Activated naive CD4-positive, alpha-beta T cell (primary cell): ENCODE measurements at places on chromosomes 7 and 10.

GRCh38 chr7:52920977-52921376, 114.5 kb upstream of the POM121L12 start:
- no peak for DNase-seq

- no peak for DNase-seq
Observed at GRCh38 chr10:116690356-116691322, 51.7 kb downstream of the HSPA12A start.

DNA sequence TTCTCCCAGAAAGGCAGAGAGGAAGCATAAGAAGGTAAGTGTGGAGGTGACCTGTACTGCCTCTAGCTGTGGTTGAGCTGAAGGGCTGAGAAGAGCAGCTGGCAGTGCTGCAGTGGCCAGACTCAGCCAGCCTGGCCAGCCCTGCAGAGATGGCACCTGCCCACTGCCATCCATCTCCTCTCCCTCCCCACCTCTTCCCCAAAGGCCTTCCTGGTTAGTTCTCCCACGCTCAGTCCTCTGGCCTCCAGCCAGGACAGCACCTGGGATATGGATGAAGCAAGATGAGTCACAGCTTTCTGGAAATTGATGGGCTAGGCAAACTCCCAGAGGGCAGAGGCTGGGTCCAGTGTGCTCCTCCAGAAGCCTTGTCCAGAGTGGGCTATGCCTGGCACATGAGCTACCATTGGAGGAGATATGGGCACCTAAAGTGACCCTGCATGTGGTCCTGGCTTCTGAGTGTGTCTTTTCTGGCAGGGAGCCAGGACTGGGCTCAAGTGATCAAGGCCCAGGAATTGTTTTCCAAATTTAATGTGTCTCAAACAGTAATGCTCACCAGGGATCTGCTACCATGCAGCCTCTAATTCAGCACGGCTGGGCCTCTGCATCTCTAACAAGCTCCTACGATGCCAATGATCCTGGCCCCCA, 81.0 kb upstream of the CACUL1 start:
- no peak for DNase-seq

DNA sequence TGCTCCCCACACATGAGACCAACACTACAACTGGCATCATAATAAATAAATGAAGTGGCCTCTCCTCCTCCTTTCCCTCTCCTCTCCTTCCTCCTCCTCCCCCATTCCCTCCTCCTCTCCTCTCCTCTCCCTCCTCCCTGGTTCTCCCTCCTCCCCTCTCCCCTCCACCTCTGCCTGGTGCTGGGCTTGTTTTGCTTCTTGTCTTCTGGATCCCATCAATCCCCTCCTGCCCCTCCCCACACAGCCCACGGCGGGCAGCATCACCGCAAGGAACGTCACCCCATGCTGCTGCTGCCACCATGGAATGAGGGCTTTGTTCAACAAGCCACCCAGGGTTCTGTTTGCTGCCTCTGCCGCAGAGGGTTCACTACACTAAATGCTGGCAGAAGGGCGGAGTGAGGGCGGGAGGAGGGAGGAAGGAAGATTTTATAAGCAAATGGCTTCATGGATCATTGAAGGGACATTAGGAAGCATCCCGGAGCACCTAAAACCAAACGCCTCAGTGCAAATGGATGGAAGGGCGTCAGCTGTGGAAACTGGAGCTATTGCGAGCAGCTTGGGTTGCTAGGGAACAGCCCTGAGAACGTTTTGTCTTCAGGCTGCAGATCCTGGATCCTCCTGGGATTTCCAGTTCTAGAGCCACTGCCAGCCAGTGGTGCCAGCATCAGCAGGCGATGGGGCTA, 379.7 kb upstream of the ZMIZ1 start:
- DNase-seq: no peak

DNA sequence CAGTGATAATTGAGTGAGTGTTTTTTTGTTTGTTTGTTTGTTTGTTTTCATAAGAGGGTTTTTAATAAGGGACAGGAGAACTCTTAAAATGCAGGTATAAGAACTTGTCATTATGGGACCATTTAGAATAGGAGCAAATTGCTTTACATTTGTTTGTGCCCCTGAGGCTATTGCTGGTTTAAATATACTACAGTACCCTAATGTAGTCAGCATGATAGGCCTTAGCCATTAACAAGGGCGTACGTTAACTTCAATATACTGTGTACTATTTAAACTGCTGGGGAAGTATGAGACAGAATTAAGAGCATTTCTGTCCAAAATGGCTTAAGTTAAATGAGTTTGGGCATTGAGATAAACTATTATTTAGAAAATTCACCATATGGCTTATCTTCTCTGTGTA, 26.2 kb downstream of the PRKAR2B start:
- DNase-seq: no peak

GRCh38 chr7:46224363-46224762, 303.3 kb upstream of the IGFBP3 start:
- DNase-seq: no peak

DNA sequence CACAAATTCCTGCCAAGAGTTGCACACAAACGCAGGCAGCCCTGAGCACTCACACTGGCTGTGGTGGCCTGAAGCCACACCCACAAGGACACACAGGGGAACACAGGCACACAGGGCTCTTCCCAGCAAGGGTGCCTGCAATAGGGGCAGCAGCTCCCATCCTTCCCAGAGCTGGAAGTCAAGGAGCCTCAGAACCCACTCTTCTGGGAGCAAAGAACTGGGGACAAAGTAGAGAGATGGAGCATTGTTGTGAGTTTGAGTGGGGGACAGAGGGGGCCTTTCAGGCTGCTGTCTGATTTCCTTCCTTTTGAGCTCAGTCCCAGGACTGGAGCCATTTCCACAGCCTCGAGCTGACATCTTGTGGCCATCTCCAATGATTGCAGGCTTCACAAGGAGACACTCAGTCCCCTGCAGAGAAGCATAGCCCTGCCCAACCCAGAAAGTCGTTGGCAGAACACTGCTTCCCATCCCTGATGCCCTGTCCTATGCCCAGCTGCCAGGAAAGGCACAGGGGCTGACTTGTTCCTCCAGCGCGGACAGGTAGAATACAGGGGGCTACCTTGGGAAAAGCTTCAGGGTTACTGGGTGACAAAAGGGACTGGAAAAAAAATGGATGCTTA, 34.4 kb upstream of the SLF2 start:
- DNase-seq: no peak

DNA sequence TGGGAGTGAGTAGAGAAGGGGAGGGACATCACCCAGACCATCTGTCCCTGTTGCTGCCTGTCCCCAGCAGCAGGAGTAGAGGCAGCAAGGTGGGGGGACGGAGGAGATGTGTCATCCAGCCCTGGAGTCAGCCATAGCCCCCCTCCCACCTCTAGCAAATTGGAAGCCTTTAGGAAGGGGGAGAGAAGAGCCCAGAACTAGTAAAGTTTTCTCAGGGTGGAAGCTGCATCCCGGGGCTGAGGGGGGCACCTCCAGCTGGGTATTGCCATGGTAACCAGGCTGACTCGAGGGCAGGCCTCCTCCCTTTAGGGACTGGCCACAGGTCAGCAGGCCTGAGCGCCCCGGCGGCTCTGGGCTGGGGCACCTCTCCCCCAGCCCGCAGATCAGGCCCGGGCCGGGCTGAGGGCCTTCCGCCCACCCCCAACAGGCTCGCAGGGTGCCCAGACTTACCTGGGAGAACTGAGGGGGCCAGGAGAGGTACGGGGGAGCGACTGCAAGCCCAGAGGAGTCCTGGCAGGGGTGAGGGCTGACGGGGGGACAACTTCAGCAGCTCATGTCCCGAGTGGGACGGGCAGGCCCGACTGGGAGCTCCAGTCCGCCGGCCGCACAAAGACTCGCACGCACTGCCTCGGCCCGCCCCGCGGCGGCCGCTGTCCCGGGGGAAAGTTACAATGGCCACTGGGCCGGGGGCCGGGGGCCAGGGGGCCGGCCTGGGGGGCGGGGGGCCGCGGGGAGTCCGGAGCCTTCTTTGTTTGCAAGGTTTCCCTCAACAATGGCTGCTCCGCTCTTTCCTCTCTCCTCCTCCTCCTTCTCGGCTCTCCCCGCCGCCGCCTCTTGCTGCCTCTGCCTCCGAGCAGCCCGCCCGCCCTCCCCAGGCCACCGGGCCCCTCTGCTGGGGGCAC, 6.0 kb downstream of the LDB1 start:
- no peak for DNase-seq

DNA sequence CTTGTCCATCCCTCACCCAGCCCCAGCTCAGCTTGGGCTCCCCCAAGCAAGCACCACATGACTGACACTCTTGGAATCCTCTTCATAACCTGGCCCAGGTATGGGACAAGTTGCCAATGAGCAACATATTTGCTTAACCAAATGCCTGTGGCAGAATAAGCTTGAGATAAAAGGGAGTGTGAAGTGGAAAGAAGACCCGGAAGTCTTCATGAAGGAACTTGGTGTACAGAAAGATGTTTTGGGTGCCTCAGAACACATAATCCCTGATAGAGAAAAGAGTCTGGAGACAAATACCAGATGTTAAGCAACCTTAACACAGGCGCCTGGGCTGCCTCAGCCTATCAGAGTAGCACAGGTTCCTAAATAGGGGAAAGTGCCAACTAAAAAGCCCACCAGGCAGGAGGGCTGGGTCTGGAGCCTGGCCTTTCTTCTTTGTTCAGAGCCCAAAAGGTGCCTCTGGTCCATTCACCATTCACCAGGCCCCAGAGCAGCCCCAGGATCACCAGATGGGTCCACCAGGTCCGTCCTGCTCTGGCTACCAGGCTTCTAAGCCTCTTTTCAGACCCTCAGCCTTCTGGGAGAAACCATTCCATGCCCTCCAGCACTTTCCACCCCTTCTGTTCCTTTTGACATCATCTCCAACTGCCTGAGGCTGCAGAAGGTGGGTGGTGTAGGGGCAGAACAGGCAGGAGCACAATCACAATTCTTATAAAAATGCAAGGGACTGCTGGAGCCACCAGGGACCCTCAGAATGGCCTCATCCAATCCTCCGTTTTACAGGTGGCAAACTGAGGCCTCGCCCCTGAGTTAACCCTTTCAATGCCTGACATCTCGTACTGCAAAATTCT, 22.6 kb downstream of the KCNMA1 start:
- no peak for DNase-seq

DNA sequence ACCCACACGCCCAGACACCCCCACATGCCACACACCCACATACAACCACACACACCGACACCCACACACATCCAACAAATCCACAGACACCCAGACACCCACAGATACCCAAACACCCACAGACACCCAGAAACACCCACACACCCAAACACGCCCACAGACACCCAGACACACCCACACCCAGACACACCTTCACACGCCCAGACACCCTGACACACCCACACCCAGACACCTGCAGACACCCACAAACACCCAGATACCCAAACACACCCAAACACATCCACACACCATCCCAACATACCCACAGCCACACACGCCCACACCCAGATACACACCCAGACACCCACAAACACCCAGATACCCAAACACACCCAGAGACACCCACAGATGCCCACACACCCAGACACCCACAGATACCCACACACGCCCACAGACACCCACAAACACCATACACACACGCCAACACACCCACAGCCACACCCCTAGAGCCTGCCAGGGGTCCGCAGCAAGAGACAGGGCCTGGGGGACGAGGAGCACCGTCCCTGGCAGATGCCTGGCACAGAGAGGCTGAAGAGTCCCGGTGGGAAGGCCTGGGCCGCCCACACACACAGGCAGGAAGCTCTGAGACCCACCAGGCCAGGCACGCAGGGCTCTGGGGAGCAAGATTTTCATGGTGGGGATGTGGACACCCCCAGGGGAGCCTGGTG, 28.5 kb downstream of the CYP2W1 start:
- DNase-seq: no peak

DNA sequence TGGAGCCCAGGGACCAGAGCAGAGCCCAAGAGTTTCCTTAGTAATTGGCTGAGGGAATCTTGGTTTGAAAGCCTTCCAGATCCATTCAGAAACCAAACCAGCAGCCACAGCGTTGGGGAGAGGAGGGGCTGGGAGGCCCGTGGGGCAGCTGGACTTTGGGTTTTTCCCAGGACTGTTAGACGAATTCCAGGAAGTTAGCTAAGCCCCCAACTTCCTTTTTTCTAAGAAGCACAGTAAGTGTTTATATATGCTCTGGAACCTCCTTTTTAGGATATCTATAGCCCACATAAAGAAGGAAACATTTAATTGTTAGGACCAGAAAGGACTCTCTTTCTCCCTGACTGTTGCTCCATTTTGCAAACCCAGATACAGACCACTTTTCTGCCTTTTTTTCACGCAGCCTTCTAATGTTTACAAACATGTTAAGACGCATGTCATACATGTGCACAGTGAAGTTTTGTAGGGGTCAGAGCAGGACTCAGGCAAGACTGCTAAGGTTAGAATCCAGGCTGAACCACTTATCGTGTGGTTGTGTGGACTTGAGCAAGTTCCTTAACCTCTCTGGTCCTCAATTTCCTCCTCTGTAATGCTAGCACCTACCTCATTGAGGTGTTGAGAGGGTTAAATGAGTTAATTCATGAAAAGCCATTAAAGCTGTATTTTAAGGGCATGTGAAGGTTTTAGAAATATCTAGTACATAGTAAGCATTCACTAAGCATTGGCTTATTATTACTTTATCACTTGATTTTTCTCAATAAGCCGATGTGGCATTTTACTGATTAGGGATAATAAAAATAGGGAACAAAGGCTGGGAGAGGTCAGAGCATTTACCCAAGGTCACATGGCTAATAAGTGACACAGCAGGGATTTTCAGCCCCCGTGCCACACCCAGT, 42.4 kb downstream of the TBATA start:
- no peak for DNase-seq

- DNase-seq: no peak
Observed at GRCh38 chr10:43845121-43845520, 196.4 kb upstream of the ZNF32 start.

GRCh38 chr7:105353752-105354328, 34.9 kb downstream of the SRPK2 start:
- DNase-seq: no peak

DNA sequence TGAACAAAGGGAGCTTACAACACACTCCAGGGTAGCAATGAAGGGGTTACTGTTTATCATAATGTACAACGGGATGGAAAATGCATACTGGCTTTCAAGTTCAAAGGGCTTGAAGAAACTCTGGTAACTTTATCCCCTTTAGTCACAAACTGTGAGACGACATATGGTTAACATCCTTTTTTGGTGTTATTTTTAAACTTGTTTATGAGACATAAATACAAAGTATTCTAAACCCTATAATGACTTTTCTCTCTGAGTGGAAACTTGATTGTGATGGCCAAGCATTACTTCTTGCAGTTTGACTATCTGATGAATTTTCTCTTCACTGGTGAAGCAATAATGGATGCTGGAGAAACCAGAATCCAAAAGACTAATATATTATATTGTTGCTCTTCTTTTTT, 62.0 kb upstream of the SEMA3A start:
- no peak for DNase-seq

DNA sequence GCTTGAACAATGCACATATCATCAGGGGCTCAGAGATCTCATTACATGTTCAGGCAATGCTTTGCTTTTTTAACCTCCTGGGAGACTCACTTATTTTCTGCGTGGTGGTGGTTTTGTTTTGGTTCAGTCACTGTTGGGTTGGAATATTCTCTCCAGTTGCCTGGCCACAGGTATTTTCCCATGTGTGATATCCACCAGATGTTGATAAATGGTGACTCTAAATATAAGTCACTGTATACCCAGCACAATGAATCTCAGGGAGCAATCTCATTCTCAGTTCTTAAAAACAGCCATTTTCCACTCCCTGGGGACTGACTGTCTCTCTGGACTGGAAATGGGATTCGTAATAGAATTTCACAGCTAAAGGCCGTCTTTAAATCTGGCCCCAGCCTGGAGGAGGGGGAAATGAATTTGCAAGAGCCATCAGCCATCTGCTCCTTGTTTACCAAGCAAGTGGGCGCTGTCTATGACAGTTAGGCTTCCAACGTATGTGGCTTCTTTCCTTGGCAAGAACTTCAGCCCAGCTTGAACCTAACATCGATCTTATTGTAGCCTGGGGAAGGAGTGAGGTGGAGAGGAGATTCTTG, 1106.2 kb downstream of the NRG3 start:
- no peak for DNase-seq
